ENCODE measurements at places on chromosomes 16 and 17. TPM values are rescaled to one million over a fixed set of nuclear protein-coding genes. Genes with fewer than 3 reads are reported as not detected.

SRSF1 gene
- total RNA-seq, result 173 TPM

KRTAP4-9 gene
- not detected for total RNA-seq

SMPD3 gene
- total RNA-seq, result 76.5 TPM

OTOP2 gene
- 5.7 TPM for total RNA-seq

CRYBA1 gene
- not detected for total RNA-seq

SLC26A11 gene
- total RNA-seq, result 8.0 TPM

BORCS6 gene
- total RNA-seq, result 11.7 TPM

PRCD gene
- total RNA-seq, result 1.2 TPM

UTP18 gene
- 20.0 TPM for total RNA-seq

KCNAB3 gene
- total RNA-seq, result 2.6 TPM

ZP2 gene
- total RNA-seq, result 0.25 TPM

RUNDC3A gene
- total RNA-seq, result 1.4 TPM

- no peak for DNase-seq
Measured at GRCh38 chr17:40315206-40315605, 6.2 kb downstream of the RARA start.

GRCh38 chr17:46742565-46743270 lies 75.8 kb downstream of the WNT3 start:
- DNase-seq, result no peak

DNA sequence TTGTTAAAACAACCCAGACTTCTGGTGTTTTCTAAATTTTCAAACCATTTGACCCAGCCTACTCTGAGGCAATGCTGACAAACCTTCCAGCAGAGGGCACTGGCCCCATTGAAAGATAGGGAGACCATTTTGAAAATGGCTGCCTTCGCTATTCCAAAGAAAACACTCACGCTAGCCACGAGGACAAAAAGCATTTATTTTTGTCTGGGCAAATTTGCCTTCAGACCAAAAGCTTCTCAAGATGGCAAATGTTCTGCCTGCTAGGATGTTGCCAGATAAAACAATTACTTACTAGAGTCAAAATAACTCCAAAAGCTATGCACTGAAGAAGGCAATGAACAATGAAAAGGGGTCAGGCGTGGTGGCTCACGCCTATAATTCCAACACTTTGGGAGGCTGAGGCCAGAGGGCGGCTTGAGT lies 296.7 kb upstream of the IRX5 start:
- DNase-seq, result no peak

DNA sequence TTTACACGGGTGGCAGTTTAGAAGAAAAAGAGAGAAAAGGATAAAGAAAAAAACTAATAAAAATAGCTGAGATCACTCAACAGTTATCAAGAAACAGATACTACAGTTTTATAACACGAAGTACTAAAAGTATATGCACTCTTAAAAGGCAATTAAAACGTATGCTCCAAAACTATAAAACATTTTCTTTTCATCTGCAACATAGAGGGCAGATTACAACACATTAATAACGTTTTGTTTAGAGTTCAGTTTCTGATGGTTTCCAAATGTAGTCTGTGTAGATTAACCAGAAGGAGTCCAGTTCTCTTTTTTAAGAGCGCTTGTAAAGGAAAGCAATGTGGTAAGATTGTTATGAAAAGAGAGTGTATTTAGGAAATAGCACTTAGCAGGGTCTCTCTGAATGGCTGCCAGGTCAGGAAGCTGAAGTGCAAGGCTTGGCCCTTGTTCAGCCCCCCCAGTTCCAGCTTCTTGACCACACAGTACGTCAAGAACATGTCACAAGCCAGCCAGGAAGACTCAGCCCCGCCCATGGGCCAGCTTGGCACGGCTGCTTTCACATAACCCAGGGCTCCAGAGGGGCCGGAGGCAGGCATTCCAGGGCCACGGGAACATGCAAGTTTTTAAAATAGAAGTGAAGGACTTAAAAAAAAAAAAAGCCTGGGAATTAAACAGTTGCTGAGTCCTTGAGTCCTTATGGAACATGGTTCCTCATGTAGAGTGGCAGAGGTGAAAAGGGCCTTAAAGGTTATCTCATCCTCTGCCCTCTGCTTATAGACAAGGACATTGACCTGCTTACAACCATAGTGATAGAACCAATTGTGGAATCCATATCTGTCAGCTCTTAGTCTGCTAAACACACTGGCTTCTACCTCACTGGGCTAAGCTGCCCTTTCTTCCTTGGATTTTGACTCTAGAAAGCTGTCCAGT lies 147.4 kb upstream of the TBX2 start:
- peak; percentile 81 for DNase-seq

GRCh38 chr17:68094481-68095078 lies 59.0 kb downstream of the KPNA2 start:
- DNase-seq, result no peak

GRCh38 chr17:77129568-77130301 lies 11.0 kb upstream of the SEC14L1 start:
- no peak for DNase-seq

DNA sequence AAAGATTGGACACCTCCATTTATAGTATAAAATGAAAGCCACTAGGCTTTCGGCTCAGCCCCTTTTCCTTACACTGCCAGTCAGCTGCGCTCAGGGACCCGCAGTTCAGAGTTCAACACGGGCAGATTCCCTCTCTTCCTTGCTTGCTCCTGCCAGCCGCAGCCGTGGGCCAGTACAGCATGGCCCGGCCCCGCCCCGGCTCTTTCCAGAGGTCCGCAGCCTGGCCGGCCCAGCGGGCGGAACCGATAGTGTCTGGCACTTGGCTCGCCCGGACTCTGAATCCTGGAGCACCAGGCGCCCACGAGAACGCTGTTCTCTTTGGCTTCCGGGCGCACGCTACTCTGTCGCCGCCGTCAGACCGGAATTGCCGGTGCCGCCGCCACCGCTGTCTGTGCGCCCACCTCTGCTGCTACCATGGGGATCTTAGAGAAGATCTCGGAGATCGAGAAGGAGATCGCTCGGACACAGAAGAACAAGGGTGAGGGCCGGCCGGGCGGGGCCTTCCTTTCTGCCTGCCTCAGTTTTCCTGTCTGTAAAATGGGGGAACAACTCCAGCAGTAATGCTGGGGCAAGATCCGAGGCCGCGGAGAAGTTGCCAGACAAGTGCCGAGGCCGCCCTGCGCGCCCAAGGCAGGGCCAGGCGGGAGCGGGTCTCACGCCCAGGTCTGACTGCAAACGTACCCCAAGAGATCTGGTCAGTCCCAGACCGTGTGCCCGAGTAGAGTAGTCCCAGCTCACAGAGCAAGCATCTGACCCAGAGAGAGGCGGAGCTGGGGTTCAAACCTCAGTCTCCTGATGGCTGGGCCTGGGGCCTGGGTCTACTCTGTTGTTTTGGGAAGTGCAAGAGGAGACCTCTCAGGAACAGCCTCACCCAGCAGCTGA lies at the start of gene DRG2:
TSS of gene DRG2 (plus strand) at position 339 of the 882 bp plus-strand sequence. CDS start at position 415, 76 bp downstream.
- DNase-seq, result peak; percentile 92

- DNase-seq, result no peak
Measured at GRCh38 chr17:79104898-79105600, 30.4 kb downstream of the ENGASE start.

DNA sequence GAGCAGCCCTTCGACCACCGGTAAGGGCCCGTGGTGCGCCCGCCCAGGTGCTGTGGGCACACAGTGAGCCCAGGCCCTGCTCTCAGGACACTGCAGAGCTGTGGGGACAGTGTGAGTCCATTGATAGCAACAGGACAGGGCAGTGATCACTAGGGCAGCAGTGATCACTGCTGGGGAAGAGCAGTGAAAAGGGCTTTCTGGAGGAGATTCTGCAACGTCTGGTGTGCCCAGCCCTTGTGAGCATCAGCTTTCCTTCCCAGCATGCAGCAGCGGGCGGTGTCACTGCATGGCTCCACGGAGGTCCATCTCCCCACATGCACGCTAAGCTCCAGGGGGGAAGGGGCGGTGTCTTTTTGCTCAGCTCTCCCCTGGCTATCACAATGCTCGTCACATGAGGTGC lies 32.1 kb downstream of the MAP1LC3B start:
- no peak for DNase-seq

- no peak for DNase-seq
Measured at GRCh38 chr17:46027048-46027975, 28.3 kb downstream of the STH start.

- peak; percentile 94 for DNase-seq
Measured at GRCh38 chr17:32909787-32910369, 18.1 kb upstream of the TMEM98 start.

- DNase-seq, result no peak
Measured at GRCh38 chr17:33803199-33803685, 451.8 kb upstream of the CCL2 start.

- DNase-seq, result no peak
Measured at GRCh38 chr17:58020401-58020800, 13.4 kb upstream of the SRSF1 start.

GRCh38 chr16:84563786-84564420 lies 54.0 kb downstream of the COTL1 start:
- DNase-seq, result no peak

DNA sequence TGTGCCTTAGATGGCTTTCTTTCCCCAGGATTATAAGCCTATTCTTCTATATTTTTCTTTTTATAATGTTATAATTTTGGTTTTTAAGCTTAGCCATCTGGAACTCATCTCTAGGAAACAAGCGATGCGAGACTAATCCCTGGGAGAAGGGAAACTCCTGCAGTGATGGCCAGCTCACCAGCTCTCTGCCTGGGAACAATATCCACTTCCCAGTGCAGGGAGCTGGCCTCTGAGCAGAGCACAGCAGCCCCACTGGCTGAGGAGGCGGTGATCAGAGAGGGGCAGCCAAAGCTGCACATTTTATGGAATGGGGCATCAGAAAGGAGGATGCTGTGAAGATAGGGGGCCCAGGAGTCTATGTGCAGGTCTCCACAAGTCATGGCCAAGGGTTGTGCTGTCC lies 183.3 kb downstream of the LGALS9B start:
- no peak for DNase-seq

- DNase-seq, result no peak
Measured at GRCh38 chr17:1755827-1756262, 6.0 kb upstream of the SERPINF1 start.

- no peak for DNase-seq
Measured at GRCh38 chr17:41733348-41734138, 900 bp downstream of the HAP1 start.

- DNase-seq, result no peak
Measured at GRCh38 chr16:31335431-31335830, 19.5 kb upstream of the ITGAX start.

DNA sequence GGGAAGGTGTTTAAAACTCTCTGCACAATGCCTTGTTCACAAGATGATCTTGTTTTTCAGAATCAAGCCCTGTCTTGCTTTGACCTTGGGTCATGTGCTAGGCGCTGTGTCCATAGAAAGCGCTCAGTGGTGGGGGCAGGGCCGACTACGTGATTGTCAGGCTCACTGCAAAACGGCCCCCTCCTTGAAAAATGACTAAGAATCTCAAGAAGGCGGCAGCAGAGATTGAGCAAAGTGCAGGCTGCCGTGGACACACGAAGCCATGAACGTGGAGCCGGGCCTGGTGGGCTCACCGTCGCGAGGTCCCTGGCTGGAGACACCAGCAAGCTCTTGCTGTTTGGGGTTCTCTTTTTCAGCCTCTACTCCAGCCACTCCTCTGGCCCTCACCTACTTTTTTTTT lies 10.2 kb downstream of the ATP2C2 start:
- DNase-seq, result no peak

DNA sequence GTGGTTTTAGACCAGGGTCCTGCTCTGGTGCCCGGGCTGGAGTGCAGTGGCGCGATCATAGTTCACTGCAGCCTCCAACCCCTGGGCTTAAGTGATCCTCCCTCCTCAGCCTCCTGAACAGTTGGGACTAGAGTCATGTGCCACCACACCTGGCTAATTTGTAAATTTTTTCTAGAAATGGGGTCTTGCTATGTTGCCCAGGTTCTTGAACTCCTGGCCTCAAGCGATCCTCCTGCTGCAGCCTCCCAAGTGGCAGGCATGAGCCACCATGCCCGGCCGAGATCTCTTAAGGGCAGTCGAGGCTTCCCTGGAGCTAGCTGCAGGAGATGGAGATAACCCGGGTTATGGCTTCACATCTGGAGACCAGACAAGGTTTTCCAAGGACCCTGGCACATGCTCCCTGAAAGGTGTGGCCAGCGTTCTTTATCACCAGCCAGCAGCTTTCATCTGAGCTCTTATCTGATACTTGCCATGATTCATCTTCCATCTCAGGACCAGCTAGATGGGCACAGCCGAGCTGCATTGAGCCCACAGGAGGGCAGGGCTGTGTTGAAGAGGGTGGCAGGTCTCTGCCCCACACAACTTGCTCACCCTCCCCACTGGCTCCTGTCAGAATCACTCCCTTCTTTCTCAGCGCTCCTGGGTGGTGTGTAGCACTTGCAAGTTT lies 28.6 kb downstream of the SCNN1B start:
- DNase-seq, result peak; percentile 45

DNA sequence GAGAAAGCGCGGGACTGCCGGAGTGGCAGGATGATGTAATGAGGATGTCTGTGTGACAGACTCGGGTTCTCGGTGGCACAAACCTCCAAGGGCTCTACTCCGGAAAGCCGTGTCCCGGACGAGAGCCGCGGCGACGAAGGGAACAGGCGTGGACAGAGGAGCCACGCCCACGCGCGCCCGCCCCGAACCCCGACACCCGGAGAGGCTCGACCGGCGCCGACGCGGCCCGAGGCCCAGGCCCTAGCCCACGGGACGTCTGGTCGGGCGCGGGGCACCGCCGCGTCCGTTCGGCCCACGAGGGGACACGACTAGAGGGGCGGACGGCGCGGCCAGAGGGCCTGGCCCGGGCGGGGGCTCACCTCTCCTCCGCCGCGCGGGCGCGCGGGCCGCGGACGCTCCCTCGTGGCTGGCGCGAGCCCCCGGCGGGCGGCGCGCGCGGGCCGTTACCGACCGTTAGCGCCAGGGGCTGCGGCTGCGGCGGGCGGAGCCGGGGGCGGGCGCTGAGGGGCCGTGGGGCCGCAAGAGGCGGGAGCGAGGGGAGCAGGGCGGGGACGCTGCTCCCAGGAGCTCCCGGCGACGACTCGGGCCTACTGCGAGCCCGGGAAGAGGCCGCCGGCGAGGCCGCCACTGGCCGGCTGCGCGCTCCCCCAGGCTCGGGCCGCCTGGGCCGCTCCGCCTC lies 2.1 kb upstream of the IRX5 start:
- DNase-seq, result no peak

GRCh38 chr16:88970050-88970449 lies 7.0 kb downstream of the CBFA2T3 start:
- DNase-seq, result no peak

DNA sequence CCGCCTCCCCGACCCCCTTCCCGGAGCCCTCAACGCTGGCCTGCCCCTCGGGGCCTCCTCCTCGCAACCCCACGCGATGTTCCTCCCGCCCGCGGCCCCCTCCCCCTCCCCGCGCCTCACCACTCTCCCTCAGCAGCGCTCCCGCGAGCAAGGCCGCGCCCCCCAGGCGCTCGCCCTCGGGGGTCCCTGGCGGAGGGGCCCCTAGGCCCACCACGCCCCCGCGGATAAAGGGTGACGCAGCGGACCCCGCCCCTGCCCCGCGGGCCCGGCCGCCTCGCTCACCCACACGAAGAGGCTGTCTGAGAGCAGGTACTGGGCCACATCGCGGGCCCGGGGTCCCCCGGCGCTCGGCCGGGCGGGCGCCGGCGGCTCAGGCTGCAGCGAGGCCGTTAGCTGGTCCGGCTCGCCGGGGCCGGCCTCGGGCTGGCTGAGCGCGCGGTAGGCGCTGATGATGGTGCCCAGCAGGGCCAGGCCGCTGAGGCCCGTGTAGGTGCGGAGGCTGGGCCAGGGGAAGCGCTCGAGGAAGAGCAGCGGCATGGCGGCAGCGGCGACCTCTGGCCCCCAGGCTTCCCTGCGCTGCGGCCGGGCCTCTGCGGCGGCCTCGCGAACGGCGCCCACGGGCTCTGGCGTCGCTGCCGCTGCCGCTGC lies 430 bp downstream of the AMFR start:
- peak; percentile 37 for DNase-seq
